ENCODE measurements at places on chromosomes 5 and 9.

GRCh38 chr5:131974956-131975726 is 29.7 kb upstream of the MEIKIN start:
- no peak for DNase-seq

DNA sequence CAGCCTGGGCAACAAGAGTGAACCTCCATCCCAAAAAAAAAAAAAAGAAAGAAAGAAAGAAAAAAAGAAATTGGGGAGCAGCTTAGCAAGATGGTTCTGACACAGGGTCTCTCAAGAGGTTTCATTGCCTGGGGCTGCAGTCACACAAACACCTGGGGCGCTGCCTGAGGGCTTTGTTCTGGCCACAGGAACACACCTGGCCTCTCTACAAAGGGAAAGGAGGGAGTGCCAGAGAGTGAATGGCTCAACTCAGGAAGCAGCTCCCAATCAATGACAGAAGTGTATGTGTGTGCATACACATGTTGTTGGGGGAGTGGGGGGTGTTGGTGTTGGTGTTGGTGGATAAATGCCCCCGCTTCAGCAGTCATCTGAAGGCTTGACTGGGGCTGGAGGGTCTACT is 32.4 kb upstream of the CTNNA1 start:
- no peak for DNase-seq

- DNase-seq: no peak
These were observed 275.4 kb upstream of the ADRA1B start for GRCh38 chr5:159640921-159641320.

GRCh38 chr5:43352131-43352530 is 38.9 kb upstream of the HMGCS1 start:
- DNase-seq: no peak

- DNase-seq: no peak
These were observed 263.8 kb downstream of the NSG2 start for GRCh38 chr5:174309131-174309795.

DNA sequence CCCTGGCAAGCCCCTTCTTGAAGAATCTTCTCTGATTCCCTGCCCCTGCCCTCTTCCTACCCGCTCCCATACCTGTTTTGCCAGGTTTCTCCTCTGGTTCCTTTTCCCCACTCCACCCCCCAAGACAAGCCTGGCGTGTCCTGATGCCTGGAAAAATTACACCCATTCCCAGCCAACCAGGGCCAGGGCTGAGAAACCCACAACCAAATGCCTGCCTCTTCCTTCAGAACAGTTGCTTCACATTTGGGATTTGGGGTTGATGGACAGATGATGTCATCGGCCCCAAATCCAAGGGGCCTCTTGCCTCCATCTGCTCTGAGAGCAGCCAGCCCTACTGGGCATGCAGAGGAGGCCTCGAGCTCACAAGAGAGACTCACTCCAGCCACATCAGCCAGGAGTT is 8.8 kb upstream of the NEK6 start:
- no peak for DNase-seq

DNA sequence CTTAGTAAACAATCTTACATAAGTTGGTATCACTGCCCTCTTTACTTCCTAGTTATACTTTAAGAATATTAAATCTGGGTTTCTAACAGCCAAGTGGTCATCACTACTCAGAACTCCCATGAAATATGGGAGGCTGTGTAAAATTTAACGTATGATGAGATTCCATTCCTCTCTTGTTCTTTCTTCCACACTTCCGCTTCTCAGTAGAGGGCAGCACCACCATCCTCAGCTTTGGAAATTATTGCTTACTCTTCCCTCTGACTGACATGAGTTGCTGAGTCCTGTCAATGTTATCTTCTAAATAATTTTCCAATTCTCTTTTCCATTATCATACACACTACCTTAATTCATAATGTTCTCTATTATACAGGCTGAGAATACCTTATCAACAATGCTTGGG is 194.0 kb downstream of the RFX3 start:
- DNase-seq: peak; percentile 2

DNA sequence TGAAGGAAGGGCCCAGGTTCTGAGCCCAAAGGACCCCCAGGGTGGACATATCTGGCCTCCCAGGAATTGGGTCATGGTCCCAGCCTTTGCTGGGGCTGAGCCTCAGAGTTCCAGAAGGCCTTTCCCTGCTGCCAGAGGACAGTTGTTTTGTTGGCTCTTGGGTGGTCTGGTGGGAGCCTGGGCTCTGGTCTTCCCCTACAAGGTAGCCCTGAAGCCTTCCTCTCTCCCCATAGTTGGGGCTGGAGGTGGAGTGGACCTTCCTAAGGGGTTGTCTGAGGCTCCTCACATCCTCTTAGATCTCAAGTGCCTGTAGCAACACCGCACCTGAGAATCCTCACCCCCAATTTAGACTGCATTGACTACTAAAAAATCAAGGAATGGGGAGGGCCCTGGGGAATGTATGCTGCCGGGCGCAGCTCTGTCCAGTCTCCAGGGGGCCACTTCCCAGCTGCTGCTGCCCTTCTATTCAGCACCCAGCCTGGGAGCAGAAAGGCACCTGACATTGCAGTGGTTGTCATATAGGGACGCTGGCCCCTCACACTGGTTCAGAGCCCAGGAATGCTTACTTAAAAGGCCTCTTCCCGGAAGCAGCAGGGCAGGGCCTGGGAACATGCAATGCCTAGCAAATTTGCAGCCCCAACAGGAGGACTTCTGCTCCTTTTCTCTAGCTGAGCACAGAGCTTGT is 66.4 kb downstream of the IL31RA start:
- no peak for DNase-seq

DNA sequence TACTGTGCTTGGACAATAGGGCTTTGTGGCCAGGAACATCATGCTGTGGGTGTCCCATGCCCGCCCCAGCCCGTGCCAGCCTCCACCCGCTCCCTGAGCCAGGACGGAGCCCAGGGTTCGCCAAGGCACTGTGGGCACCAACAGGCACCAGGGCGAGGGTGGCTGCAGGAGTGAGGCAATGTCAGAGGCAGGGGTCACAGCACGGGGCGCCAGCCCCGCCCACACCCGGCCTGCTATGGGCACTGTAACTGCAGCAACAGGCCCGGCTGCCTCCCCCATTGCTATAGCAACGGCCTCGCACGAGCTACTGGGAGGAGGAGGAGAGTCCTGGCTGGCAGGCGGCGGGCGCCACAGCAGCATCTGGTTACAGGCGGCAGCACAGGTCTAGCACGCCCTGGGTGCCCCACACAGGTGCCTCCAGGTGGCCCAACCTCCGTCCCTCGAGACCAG is 2.5 kb downstream of the ABCA2 start:
- DNase-seq: peak; percentile 90

DNA sequence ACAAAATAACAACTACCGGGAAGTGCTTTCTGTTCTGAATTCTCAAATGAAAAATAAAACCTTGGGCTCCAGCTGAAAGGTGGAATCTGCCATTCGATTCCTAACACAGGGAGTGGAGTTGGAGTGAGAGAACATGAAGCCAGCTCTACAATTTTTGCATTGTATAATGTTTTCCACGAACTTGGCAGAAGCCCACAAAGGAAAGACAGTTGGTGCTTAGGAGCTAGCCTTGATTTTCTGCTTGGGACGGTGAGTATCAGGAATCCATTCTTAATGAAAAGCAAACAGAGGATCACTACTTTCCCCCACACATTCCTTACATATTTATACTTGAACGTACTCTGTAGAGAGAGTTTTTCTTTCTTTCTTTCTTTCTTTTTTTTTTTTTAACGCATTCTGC is 74.2 kb upstream of the FBXL7 start:
- DNase-seq: no peak

DNA sequence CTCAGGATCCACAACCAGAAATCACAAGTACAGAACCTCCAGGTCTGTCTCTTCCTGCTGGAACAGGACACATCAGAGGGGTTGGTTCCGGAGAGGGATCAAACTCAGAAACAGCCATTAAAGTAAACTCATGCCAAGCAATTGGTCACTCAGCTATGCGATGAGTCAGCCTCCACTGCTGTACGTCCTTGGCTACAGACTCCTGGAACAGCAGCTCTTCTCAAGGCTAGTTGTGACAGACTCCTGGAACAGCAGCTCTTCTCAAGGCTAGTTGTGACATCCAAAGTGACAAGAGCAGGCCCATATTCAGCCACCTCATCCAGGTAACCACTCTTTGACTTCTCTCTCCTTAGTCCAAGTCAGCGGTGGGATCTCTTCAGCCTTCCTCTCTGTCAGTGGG is at the start of gene SPINK13:
SPINK13 (plus strand) TSS at position 229 of the 400 bp plus-strand sequence. CDS start 1,279 bp downstream, outside the sequence.
- DNase-seq: no peak

DNA sequence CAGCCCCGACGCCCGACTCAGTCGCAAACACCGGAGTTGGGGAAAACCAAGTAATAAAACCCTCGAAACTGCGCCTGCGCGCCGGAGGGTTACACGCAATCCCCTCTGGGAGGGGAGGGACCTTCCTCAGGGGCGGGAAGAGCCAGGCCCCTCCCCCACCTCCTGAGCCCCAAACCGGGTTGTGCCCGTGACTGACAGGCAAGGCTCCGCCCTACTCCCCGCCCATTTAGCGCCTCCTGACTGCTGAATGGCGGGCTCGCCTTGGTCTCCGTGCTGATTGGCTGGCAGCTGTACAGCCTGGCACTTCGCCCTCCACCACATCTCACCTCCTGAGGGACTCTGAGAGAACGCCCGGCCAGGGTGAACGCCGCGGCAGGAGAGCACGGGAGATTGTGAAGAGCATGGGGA is at the start of gene PRDM9:
PRDM9 (plus strand) TSS at position 332 of the 408 bp plus-strand sequence. CDS start 1,425 bp downstream, outside the sequence.
- DNase-seq: peak; percentile 68

DNA sequence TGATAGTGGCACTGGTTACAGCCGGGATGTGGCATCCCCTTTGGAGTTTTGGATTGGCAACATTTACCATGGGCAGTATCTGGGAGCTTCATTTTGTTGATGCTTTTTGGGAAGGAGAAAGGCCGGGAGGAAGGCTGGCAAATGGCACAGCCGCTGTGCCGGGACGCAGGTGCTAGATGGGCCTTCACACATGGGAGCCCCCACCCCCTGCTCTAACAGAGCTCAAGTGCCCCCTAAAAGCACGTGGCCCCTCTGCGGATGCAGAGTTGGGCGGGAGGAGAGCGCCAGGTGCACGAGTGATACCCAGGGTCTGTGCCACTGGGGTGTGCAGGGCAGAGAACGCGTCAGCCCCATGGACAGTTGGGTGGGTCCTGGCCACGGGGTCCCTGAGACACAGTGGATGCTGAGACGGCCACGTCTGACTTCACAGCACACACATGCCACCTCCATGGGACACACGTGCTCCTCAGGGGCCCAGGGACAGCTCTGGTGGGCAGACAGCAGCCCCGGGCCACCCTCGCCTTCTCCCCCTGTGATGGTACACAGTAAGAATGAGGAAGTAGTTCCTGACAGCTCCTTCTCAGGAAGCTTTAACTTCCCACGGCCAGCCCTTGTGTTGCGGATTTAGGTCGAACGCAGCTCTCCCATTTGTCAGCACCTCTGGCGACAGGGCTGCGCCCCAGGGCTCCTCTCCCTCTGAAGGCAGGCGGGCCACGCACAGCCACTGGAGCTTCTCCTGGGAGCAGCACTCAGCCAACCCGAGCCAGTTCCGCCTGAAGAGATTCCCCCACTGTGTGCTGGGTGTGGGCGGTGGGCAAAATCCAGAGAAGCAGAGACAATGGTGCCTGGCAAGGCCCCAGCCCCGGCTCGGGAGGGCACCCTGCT is 10.8 kb downstream of the SLC9A3 start:
- DNase-seq: no peak

DNA sequence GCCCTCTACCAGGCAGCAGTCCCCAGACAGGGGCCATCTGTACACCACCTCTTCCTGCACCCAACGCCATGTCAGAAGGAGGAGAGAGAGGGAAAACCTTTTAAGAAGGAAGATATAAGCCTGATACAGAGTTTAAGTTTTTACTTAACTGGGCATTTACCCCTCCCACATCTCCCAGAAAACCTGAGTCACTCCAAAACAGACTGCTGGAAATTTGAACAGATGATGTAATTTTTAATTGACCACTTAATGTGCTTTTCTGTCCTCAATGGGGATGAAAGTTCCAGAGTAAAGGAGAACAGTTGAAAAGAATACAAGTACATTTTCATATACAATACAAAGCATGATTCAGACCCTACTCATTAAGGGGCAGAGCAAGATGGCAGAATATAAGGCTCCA is 63.9 kb downstream of the TTC39B start:
- no peak for DNase-seq

DNA sequence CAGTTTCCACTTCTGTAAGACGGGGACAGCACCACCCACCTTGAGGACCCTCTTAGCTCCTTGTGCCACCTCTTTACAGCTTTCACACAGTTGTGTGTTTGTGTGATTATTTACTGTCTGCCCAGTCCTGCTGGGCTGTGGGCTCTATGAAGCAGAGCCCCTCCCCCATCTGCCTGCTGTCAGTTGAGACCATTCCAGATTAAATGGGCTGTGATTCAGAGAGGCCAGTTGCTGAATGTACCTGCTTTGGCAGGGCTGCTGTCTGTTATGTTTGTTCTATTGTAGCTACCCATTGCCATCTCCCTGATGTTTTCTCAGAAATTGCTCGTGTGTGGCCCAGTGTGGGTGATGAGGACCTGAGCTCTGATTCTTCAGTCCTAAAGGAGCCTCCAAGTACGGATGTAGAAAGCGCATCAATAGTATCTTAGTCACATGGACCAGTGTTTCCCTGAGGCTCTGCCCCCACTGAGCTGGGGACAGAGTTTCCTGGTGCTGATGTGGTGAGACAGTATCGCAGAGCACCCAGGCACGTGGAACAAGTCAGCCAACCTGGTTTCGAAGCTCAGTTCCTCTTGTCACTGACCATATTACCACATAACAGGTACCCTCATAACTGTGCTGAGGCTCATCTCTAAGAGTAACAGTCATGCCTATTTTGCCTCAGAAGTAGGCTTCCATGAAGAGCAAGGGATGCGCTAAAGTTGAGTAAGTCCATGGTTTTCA is 3.7 kb downstream of the ANGPTL2 start:
- DNase-seq: no peak

DNA sequence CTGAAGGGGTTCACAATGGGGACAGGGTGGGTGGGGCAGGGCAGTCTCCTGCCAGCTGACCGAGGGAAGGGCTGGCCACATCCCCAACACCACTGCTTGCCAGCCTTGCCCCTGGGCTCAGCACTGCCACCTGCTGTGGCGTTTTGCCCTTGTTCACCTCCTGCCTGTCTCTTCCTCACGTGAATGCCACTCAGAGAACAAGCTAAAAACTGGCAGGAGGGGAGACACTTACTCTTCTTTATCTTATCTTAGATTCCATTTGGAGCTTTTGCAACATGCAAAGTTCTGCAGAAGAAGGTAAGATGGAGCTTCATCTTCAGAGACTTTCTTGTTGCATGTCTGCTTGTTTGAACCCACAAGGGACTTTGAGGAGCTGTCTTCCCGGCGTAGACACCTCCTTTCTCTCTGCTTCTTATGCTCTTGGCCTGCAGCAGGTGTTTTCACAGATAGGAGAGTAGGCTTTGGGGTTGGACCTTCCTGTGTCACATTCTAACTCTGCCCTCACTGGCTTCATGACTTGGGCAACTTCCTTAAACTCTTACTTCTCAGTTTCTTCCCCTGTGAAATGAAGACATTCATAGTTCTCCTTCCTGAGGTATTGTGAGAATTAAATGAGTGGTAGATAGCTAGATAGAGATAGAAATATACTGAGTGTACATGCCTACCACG is 4.1 kb downstream of the LRSAM1 start:
- DNase-seq: no peak

DNA sequence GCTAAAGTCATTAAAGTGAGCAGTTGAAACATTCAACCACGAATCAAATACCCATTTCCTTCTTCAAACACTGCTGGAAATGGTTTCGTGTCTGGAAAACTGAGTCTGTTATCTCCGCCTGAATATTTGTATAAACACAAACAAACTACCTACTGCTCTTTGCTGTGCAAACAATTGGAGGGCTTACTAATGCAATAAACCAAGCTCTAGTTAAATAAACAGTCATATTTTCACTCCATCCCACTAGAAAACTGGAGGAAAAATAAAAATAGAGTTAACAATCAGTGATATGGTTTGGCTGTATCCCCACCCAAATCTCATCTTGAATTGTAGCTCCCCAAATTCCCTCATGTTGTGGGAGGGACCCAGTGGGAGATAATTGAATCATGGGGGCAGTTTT is 397.6 kb downstream of the RASEF start:
- DNase-seq: no peak

Data from SK-N-SH (cell line).